ENCODE measurements at places on chromosomes 6 and 20.

GRCh38 chr20:51560550-51561307 lies 18.2 kb upstream of the NFATC2 start:
- peak; percentile 42 for DNase-seq

- DNase-seq: no peak
These were observed 162.4 kb downstream of the CD109 start for GRCh38 chr6:73858376-73858775.

DNA sequence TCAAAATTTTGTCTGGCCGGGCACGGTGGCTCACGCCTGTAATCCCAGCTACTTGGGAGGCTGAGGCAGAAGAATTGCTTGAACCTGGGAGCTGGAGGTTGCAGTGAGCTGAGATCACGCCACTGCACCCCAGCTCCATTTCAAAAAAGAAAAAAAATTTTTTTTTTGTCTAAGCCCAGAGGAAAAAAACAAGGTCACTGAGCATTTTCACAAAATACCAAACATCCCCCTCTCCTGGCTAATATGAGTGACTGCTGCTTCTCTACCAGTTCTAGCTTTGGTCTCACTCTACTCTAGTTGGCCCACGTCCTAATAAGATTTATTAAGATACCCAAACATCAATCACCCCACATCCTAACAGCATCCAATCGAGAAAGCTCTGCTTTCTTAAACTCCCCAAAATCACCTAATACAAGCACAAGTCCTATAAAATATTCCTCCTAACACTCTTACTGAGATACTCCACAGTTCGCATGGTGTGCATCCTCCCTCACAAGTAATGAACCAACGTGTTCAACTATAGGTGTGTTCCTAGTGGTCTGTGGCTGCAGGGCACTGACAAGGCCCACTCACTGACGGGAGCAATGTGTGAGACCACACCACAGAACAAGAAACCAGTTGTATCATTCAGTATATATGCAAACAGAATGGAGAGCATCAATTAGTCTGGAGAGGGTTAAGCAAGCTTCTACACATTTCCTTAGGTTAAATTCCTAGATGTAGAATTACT lies 64.2 kb downstream of the FKBP5 start:
- no peak for DNase-seq

GRCh38 chr20:47146686-47147085 lies 209.8 kb downstream of the ZMYND8 start:
- peak; percentile 82 for DNase-seq

DNA sequence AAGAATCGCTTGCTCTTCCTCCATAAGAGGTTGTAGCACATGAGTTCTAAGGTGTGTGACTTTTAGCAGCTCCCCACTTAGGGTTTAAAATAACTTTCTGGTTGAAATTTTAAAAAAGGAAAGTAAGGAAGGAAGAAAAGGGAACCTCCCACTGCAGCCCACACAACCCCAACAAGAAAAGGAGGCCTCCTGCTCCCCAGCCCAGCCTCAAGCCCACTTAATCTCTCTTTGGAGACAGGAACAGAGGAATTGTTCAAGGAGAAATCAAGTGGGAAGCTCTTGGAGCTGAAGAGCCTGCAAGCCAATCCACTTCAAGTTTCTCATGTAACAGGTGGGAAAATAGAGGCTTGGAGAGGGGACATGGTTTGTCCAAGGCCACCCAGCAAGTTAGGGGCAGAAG lies 39.1 kb upstream of the PREX1 start:
- no peak for DNase-seq

DNA sequence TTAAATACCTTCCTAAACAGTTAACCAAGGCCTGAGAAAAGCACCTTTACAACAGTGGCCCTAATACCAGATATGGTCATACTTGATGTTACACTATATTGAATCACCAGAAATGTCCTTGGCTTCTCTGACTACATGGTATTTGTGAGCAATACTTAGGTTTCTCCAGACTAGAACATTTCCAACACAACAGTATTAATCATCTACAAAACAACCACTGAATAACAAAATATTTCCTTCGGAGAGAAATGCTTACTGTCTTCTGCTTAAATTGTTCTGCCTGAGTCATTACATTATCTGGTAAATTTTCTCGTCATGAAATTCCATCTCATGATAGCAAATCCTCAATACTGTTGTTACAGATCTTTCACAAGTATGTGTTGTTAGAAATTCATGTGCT lies 252.9 kb upstream of the RUNX2 start:
- no peak for DNase-seq

DNA sequence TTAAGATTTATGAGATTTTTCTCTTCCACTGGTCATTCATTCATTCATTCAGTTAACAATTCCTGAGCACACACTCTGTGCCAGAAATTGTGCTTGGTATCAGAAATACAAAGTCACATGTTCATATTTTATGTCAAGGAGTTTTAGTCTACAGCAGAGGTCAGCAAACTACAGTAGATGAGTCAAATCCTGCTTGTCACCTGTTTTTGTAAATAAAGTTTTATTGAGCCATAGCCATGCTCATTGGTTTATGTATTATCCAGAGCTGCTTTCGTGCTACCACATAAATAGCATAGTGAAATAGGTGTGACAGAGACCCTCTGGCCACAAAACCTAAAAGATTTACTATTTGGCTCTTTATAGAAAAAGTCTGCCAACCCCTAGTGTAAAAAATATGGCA lies 46.8 kb downstream of the THEMIS start:
- no peak for DNase-seq

- DNase-seq: no peak
These were observed 358.2 kb downstream of the ARHGAP18 start for GRCh38 chr6:129351807-129352206.

- no peak for DNase-seq
These were observed 79.2 kb upstream of the RIPOR2 start for GRCh38 chr6:25014791-25015560.

DNA sequence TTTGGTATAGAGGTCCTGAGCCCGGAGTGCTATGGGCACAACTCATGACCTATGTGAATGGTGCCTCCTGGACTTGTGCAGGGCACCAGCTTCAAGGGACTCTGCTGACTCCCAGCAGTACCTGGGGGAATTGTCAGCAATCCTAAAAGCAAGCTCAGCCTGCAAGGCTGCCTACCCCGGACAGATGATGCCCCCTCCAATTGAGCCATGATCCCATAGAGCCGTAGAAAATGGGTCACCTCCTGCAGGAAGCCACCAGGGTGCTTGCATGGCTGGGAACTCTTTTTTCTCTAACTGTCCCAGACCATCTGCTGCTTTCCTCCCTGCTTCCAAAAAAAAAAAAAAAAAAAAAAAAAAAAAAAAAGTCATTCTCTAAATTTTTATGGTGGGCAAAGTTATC lies 12.9 kb upstream of the PRND start:
- DNase-seq: no peak

All from SW480 (cell line).